Endothelial cell of umbilical vein (primary cell): ENCODE measurements at places on chromosomes 4 and X. TPM values are rescaled to one million over a fixed set of nuclear protein-coding genes. Genes with fewer than 3 reads are reported as not detected.

DNA sequence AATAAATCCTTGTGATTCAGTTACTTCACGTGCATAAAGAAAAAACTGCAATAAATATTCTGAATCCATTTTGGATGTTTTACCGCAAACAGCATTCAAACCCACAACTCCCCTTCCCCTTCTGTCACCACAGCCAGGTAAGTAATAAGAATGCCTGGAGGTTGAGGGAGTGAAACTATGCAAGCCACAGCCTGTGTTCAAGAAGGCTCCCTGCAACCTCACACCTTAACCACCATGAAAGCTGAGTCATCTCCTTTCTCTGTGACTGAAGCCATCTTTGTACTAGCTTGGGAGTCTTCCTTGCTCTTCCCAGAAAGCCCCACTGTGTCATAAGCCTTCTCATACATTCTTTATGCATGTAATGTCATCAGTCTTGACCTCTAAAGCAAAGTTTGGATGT lies 297.0 kb upstream of the PUDP start:
- no peak for DNase-seq
- H3K27me3 ChIP-seq = no peaks in the 10 kb centered on the region
- no peak overlapping the region for H3K27ac ChIP-seq
- H3K4me1 ChIP-seq = no peaks in the 10 kb centered on the region
- H3K36me3 ChIP-seq = no peaks in the 10 kb centered on the region

DNA sequence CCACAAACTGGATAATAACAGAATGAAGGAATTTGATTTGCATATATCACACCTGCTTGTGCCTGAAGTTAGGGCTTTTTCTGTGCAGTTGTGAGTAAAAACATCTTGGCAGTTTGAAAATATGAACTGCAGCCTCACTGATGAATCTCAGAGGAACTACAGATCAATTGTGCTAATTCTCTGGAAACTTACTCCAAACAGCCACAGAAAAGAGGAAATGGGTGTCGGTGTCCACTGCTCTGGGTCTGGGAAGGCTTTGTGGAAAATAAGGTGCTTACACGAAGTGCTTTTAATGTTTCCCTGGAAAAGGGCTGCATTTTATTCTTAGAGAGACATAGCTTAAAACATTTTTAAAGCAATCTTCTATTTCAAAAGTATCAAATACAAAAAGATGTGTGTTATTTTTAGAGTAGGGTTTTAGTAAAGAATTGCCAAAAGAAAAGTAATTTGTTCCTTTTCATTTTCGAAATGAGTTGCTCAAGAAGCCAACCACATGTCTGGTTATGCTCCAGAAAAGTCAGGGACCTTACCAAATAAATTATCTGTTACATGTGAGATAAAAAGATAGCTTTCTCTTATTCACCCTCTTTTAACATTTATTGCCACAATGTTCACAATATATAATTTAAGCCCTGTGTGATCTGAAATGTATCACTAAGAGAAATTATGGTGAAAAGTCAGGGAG lies 240.1 kb downstream of the FRAS1 start:
- H3K4me3 ChIP-seq = no peak overlapping the region
- DNase-seq = no peak
- H3K27ac ChIP-seq = no peak overlapping the region
- H3K36me3 ChIP-seq = no peaks in the 10 kb centered on the region

DNA sequence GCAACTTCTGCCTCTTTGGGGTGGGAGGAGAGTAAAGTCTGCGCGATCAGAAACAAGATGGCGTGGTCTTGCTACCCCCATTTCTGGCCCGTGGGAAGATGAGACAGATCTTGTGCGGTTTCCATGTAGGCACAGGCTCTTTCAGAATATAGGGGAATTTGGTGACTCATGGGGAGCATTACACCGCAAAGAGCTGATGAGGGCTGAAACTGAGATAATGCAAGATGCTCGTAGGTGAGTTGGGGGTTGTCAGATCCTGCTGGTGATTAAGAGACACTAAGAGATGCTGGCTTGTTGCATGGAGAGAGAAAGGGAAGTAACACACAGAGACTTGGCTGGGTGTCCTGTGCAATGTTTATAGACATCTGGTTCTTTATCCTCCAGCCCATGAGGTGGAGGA lies 1.5 kb downstream of the EVC start:
- H3K4me3 ChIP-seq = no peak overlapping the region
- H3K27me3 ChIP-seq = no peaks in the 10 kb centered on the region
- H3K27ac ChIP-seq = no peak overlapping the region

- no peak overlapping the region for H3K27ac ChIP-seq
- peaks cover 14% of the 10 kb centered on the region for H3K4me1 ChIP-seq
- DNase-seq = peak; percentile 24
- H3K36me3 ChIP-seq = no peaks in the 10 kb centered on the region
- no peaks in the 10 kb centered on the region for H3K27me3 ChIP-seq
- H3K4me3 ChIP-seq = peak overlapping the region; percentile 55
Measured at GRCh38 chr4:42398871-42399331, 1.6 kb downstream of the SHISA3 start.

DNA sequence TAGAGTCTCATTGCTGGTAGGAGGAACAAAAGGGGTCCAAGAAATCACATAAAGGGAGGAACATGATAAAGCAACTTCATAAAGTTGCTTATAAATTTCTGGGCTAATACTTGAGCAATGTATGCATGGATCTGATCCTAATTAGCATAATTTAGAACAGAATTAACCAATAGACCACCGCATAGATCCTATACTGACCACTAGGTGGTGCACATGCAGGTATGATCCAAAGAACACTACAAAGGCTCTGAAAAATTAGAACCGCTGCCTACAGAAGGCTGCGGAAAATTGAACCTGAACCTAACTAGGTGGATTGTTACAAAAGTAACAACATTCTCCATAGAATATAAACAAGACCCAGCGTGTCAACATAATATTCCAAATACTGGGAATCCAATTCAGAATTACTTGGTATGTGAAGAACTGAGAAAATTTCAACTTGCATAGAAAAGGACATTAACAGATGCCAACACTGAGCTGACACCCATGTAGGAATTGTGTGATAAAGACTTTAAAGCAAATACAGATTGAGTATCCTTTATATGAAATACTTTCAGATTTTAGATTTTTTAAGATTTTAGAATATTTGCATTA lies 23.3 kb downstream of the BRCC3 start:
- H3K27ac ChIP-seq = no peak overlapping the region
- H3K27me3 ChIP-seq = no peaks in the 10 kb centered on the region
- H3K4me3 ChIP-seq = no peak overlapping the region
- no peaks in the 10 kb centered on the region for H3K4me1 ChIP-seq
- H3K36me3 ChIP-seq = no peaks in the 10 kb centered on the region

DNA sequence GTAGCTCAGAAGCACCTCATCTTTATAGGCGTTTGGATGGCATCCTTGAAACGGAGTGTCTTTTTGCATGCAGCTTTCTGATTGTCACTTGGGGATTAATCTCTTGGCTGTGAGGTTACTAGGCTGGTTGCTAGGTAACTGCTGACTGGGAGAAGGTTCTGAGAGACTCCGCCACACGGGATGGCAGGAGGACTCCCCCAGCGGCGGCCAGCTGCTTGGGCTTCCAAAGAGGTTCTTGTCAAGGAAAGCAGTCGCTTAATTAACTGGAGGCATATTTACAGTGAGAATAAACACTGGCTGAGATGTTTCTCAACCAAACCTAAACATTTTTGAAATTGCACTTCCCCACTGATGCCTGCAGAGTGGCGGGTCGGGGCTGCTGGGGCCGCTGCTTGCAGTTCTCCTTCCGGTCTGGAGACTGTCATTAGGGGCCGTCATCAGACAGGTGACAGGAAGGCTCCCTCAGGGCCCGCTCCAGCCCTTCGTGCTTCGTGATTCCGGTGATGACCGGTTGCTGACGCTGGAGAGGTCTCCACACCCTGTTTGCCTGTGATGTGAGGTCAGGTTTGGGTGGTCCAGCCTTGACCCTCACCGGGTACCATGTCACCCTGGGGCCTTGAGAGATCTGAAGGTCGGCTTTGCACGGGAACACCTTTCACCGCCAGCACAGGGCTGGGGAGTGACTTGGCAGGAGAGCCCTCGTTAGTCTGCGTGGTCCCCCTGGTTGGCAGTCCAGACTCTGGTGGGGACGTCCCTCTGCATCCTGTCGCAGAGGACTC lies 9.1 kb downstream of the NSG1 start:
- no peaks in the 10 kb centered on the region for H3K36me3 ChIP-seq
- DNase-seq = no peak
- H3K27me3 ChIP-seq = peaks cover 9% of the 10 kb centered on the region
- H3K4me1 ChIP-seq = no peaks in the 10 kb centered on the region

DNA sequence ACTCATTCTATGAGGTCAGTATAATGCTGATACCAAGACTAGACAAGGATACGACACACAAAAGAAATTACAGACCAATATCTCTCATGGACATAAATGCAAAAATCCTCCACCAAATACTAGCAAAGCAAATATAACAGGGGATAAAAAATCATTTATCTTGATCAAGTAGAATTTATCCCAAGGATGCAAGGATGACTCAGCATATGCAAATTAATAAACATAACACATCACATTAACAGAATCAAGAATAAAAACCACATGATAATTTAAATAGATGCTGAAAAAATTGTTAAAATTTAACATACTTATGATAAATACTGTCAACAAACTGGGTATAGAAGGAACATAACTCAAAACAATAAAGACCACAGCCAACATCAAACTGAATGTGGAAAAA lies 69.4 kb upstream of the GABRA2 start:
- no peaks in the 10 kb centered on the region for H3K36me3 ChIP-seq
- H3K27ac ChIP-seq = no peak overlapping the region
- no peaks in the 10 kb centered on the region for H3K27me3 ChIP-seq
- no peaks in the 10 kb centered on the region for H3K4me1 ChIP-seq
- DNase-seq = no peak

- DNase-seq = peak; percentile 1
- H3K27me3 ChIP-seq = no peaks in the 10 kb centered on the region
- H3K27ac ChIP-seq = no peak overlapping the region
- H3K4me3 ChIP-seq = no peak overlapping the region
Measured at GRCh38 chrX:128460835-128461234, 408.6 kb upstream of the ACTRT1 start.

DNA sequence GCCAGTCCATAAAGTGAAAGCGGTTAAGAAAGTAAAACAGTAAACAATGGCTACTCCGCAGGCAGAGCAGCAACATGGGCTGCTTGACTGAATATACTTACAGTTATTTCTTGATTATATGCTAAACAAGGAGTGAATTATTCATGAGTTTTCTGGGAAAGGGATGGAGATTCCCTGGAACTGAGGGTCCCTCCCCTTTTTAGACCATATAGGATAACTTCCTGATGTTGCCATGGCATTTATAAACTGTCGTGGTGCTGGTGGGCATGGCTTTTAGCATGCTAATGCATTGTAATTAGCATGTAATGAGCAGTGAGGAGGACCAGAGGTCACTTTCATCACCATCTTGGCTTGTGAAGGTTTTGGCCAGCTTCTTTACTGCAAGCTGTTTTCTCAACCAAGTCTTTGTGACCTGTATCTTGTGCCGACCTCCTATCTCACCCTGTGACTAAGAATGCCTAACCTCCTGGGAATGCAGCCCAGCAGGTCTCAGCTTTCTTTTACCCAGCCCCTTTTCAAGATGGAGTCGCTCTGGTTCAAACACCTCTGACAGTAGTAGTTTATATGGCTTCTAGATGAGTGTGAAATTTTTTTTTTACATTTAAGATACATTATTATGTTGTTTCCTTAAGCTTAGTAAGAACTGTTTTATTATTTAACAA lies 514.8 kb upstream of the TENM3 start:
- no peaks in the 10 kb centered on the region for H3K27me3 ChIP-seq
- no peak overlapping the region for H3K27ac ChIP-seq
- H3K4me3 ChIP-seq = no peak overlapping the region
- no peaks in the 10 kb centered on the region for H3K36me3 ChIP-seq
- no peaks in the 10 kb centered on the region for H3K4me1 ChIP-seq
- DNase-seq = no peak

DNA sequence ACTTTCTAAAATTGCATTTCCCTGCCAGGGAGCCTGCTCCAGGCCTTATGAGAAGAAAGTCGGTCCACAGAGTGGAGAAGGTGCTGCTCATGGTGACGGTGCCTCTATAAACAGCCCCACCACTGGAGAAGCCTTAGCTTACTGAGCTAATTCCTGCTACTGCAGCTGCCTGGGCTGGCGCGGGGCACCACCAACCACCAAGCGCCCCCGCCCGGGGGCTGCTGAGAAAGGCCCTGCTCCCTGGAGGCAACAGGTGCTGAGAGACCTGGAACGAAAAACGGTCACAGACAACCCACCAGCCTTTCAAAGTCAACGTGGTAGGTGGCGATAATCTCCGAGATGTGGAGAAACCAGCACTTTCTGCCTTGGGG lies 2.9 kb downstream of the HCFC1 start:
- DNase-seq = no peak
- H3K36me3 ChIP-seq = peaks cover 2% of the 10 kb centered on the region

DNA sequence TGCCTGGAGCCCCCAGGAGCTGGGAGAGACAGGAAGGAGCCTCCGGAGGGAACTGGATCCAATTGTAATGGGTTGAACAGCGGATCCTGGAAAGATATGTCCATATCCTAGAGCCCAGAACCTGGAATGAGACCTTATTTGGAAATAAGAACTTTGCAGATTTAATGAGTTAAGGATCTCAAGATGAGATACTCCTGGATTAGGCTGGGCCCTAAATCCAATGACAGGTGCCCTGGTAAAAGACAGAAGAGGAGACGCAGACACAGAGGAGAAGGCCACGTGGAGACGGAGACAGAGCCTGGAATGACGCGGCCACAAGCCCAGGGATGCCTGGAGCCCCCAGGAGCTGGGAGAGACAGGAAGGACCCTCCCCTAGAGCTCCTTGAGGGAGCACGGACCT lies 34.1 kb downstream of the P2RY8 start:
- H3K4me3 ChIP-seq = no peak overlapping the region
- no peak for DNase-seq
- H3K4me1 ChIP-seq = no peaks in the 10 kb centered on the region
- H3K27ac ChIP-seq = no peak overlapping the region
- H3K36me3 ChIP-seq = no peaks in the 10 kb centered on the region

DNA sequence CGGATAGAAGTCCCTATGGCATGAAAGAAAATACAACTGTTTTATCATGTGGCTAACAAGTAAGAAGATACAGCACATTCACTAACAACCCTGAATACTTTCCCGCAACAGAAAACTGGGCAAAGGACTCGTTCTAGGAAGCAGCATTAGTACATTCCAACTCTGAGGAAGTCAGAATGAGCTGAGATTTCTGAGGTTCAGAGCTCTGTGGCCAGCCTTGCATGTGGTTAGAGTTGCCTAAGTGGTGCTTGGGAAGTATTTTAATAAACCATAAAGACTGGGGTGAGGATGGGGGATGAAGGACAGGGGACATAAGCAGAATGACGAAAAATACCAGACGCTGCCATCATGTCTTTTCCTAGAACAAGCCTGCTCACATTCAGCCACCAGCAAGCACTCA lies 82.2 kb downstream of the EFHC2 start:
- no peak for DNase-seq
- no peaks in the 10 kb centered on the region for H3K36me3 ChIP-seq
- H3K27ac ChIP-seq = no peak overlapping the region

GRCh38 chrX:135112096-135112729 lies 8.1 kb downstream of the ETDB start:
- no peaks in the 10 kb centered on the region for H3K36me3 ChIP-seq
- DNase-seq = peak; percentile 39
- no peaks in the 10 kb centered on the region for H3K4me1 ChIP-seq
- no peak overlapping the region for H3K27ac ChIP-seq

- no peak overlapping the region for H3K27ac ChIP-seq
- H3K36me3 ChIP-seq = no peaks in the 10 kb centered on the region
- no peak for DNase-seq
- peaks cover 5% of the 10 kb centered on the region for H3K4me1 ChIP-seq
- no peak overlapping the region for H3K4me3 ChIP-seq
Measured at GRCh38 chrX:24301060-24301459, 12.8 kb downstream of the SUPT20HL2 start.

Gene SH2D1A
- total RNA-seq = not detected in 2 replicates

Gene NDNF
- not detected in 2 replicates for total RNA-seq

Gene ANOS1
- 0.18 and 0.55 TPM in 2 replicates for total RNA-seq
